ENCODE measurements at places on chromosomes 3 and 15.

- DNase-seq, result no peak
Measured at GRCh38 chr3:128625409-128625945, 25.1 kb downstream of the RPN1 start.

DNA sequence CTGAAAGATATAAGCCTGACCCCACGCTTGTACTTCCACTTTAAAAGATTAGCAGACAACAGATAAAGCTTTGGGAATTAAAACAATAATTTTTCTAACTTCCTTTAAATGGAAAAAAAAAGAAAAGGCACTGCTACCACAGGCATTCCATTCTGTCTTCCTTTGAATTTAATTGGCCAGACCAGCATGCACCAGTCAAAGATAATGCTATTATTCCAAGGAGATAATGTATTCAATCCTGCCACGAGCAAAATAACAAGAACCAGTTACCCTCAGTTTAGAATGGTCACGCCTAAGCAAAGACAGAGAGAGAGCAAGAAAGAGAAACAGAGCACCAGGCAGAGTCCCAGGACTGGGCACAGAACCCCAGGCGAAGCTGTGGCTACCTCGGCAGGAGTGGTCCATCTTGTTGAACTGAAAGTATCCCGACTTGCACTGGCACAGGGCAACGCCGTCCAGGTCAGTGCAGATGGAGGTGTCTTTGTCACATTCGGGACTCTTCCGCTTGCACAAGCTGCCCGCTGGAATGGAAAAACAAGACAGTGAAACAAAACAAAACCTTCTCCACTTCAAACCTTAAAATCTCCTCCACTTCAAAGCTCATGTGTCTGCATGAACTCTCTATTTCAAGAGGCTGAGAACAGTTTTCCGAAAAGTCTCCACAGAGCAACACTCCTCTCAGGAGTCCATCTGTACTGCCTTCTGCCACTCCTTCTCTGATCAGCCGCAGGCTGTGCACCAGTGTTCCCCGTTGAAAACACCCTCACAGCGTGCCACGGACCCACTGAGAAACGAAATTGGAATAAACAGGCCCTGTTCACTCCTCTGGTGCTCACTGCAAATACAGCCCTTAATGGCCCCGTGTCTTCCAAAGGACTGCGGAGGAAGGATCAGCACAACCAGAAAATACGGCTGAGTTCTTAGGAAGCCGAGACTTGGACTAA, 58.2 kb downstream of the HEG1 start:
- no peak for DNase-seq

- no peak for DNase-seq
Measured at GRCh38 chr15:34182942-34183341, 27.0 kb downstream of the KATNBL1 start.

DNA sequence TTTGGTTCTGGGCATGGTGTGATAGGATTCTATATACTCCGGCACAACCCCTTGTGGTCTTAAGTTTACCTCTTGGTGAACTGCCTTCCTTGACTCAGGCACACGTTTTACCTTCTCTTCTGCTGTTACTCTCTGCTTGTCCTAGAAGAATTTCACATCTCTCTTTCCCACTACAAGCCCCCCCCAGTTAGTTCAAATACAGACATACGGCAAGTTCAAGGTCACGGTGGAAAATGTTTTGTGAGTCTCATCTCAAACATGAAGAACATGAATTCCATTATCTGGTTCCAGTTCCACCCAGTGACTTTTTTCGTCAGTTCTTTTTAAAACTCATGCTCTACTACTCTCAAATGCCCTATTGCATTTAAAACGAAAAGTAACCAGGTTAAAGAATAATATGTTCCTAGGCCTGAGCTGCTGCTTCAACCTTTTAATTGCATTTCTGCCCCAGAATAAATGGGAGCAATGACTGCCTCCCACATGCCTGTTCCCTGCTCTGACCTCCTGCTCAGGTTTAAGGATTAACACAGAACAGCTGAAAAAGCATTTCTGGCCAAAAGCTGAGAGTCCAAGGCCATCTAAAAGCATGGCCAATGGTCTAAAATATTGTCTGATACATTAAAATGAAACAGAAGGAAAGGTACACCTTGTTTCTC, 132.8 kb downstream of the OSBPL10 start:
- DNase-seq, result no peak

- DNase-seq, result no peak
Measured at GRCh38 chr3:176663837-176664831, 533.1 kb downstream of the TBL1XR1 start.

DNA sequence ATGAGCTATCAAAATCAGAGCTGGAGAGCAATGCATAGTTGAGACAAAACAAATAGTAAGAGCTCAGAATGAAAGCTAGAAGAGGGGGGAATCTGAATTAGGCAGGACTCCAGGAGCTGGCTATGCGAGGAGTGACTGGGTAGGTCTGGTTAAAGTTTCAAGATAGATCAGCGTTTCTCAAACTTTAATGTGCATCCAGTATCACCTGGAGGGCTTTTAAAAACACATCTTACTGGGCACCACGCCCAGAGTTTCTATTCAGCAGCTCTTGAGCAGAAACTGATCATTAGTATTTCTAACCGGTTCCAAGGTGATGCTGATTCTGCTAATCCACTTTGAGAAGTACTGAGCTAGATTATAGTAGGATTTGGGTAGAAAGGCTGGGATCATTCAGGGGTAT, 96.2 kb upstream of the ACP3 start:
- no peak for DNase-seq

DNA sequence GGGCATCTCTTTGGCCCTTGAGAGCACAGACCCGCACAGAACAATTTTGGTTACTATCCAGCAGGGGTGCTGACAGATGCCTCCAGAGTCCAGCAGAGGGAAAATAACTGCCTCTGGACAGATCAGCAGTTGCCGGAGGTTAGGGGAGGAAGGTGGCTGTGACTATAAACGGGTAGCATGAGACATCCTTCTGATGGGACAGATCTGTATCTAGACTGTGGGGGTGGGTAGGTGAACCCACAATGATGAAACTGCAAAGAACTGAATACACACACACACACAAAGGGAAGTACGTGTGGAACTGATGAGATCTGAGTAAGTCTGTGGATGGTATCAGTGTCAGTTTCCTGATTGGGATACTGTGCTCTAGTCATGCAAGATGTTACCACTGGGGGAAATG, 21.2 kb downstream of the ADAMTS7 start:
- DNase-seq, result peak; percentile 13

DNA sequence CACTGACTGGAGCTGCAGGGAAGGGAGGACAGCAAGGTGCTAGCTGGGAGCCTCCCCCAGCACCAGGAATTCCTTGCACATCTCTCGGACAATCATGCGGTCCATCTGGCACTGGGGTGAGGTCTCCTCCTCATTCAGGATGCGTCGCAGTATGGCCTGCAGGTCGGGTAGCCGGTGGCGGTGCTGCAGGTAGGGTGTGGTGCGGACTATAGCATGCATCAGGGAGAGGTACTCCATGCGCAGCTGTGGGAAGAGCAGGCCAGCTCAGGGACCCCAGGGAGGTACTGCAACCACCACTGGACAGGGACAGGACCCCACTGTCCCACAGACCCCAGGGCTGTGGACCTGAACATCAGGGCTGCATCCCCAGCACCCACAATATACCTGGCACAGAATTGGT, 11.2 kb downstream of the NCKIPSD start:
- DNase-seq, result no peak

Measured in stimulated activated CD4-positive, alpha-beta T cell treated with anti-CD3 and anti-CD28 coated beads, Interleukin-4, amount 100 ng/mL, for 24 hours (primary cell).